ENCODE measurements at places on chromosomes 4 and X.

DNA sequence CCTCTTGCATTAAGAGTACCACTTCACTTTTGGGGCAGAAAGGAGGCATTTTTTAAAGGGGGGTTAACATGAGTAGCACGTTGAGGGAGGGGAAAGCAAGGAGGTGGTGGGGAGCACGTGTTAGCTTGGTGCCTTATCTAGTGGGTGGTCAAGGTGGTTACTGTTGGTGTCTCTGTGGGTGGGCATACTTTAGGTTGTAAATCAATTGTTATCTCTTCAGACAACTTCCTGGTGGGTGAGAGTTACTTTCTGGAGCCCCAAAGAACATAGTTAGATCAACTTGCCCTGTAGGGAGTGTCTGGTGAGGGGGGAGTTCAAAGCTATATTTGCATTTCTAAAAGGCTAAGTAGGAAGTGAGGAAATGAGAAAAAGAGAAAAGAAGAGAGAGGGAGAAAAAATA, 297.7 kb upstream of the CLNK start:
- no peak for DNase-seq

DNA sequence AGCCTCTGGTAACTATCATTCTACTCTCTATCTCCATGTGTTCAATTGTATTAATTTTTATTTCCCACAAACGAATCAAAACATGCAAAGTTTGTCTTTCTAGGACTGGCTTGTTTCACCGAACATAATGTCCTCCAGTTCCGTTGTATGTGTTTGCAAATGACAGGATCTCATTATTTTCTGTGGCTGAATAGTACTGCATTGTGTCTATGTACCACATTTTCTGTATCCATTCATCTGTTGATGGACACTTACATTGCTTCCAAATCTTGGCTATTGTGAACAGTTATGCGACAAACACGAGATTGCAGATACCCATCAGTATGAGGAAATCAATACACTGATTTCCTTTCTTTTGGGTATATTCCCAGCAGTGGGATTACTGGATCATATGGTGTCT, 8.4 kb upstream of the LDOC1 start:
- DNase-seq = no peak

- no peak for DNase-seq
These were observed 37.9 kb upstream of the FAT4 start for GRCh38 chr4:125276811-125277210.

DNA sequence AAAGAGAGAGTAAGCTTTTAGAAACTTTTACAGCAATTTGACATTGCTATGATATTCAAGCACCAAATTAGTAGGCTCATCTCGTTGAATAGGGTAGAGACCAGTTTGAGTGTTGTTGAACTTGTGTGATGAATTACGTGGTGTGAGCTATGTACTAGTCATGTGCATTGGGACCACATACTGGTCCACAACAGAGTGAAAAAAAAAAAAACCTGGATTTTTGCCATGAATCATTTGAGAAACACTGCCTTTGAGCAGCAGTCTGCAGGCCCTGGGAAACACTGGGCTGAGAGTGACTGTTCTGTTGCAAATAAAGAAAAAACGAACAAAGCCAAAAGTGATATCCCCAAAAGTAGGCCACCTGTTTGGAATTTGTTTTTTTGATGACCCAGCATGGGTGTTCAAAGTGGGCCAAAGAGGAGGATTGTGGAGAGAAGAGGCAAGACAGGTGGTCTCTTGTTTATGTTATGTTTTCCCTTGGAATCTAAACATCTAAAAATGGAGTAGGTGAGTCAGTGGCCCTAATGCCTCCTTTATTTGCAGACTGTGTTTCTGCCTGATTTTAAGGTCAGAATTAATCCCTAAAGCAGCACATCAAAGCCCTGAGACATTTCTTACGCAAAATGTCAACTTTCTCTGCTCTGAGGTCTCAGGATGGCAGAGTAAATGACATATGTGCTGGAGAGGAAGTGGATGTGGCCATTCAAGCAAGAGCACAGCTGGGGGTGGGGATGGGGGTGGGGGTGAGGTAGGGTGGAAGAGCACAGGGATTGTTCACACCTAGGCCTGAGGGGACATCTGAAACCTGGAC, 33.5 kb downstream of the TAF7L start:
- DNase-seq = no peak

- DNase-seq = no peak
These were observed 16.2 kb downstream of the ANK2 start for GRCh38 chr4:113065629-113066028.

GRCh38 chr4:14303856-14304255, 676.3 kb upstream of the BOD1L1 start:
- no peak for DNase-seq

DNA sequence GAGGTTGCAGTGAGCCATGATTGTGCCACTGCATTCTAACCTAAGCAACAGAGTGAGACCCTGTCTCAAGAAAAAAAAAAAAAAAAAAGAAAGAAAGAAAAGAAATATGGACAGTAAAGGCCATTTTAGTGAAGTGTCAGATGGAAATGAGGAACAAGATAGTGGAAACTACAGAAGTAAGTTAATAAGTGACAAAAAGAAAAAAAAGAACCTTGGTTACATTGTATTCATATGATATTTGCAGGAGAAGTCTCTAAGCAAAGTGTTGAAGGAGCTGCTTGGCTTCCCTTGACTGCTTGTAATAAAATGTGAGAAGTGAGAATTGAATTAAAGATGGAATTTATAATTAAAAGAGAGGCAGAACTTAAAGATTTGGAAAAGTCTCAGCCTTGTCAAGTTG, 73.2 kb downstream of the HOPX start:
- no peak for DNase-seq

DNA sequence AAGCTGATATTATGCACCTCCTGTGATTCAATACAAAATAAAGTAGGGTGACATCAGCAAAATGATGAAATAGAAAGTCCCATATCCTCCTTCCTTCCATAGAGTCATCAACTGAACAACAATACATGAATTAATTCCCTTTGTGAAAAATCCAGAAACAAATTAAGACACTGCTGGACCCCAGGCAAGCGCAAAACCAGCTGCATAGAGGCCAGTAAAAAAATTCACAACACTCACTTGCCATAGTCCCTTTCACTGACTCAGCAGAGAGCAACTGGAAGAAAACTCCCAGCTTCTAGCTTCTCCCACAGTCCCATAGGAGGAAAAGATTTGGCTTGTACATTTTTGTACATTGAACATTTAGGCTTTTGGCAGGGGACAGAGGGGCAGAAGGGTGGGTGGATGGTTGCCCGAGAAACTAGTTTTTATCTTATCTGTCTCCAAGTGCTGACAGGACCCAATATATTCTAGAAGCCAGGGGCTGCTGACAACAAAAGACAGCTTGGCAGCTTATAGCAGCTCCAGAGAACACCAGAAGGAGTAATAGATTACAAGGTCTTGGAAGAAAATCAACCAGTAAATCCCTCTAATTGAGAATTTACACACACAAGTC, 124.6 kb downstream of the NDST3 start:
- DNase-seq = no peak

- DNase-seq = no peak
These were observed 605 bp upstream of the FAT1 start for GRCh38 chr4:186724058-186724863.

- no peak for DNase-seq
These were observed 140.2 kb downstream of the MOSPD2 start for GRCh38 chrX:15013461-15013860.

- no peak for DNase-seq
These were observed 13.7 kb upstream of the PIGA start for GRCh38 chrX:15349046-15349445.

DNA sequence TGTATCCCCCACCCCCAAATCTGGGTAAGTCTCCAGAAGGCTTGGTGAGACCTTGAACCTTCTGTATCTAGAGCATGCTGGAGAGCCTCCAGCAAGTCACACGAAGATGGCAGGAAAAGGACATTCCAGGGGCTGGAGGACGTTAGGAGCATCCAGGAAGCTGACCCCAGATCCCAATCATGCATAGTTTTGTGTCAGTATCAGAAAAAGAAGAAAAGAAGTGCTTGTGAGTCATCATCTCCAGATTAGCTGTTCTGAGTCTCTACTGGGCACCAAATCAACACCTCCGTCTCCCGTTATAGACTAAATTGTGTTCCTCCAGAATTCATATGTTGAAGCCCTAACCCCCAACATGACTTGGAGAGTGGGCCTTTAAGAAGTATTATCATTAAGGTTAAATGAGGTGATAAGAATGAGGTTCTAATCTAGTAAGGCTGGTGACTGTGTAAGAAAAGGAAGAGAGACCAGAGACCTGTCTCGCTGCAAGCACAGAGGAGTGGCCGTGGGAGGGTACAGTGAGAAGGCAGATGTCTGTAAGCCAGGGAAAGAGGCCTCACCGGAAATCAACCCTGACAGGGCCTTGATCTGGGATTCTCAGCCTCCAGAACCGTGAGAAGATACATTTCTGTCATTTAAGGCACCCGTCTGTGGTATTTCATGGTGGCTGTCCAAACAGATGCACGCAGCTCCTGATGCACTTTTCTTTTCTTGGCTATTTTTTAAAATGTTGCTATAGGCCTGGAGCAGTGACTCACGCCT, 38.1 kb upstream of the CLDN24 start:
- no peak for DNase-seq

DNA sequence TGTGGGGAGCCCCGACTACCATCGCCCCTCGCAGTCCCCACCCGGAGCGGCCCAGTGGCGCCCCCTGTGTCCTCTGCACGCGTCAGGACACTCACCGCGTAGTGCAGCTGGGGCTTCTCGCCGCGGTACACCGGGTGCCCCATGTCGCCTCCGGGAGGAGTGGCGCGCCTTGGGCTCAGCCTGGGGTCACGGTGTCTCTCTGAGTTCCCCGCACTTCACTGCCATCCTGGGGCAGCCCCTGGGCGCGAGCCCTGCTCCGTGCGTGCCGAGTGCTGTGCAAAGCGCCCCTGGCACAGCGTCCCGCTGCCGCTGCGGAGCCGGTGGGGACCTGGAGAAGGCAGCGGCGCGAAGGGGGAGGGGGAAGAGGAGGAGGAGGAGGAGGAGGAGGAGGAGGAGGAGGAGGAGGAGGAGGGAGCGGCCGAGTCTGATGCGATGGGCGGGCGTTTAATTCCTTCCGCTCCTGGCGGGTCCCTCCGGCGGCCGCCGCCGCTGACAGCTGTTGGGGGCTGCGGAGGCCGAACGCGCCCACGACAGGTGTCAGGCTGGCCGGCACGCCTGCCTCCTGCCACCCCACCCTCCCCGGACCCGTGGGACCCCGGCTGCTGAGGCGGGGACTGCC, 134.3 kb downstream of the AMELX start:
- no peak for DNase-seq

DNA sequence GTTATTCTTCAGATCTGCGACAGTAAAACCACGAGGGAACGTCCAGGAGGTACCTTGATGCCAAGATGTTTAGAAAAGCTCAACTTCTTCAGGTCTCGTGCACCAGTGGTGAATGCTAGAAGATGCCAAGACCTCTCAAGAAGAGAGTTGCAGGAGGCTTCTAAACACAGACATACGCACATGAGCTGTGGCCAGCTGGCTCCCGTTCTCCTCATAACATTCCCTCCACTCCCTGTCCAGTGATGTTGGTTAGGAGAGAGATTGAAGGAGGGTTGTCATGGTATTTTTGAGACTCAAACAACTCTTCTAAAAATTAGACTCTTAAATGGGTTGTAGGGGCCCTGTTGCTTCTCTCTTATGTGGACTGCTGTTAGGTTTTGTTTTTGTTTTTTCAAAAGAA, 184.3 kb downstream of the QDPR start:
- DNase-seq = no peak

All from activated CD8-positive, alpha-beta memory T cell treated with anti-CD3 and anti-CD28 coated beads for 4 hours (primary cell).